AG09319 (cell line): ENCODE measurements at places on chromosomes 3 and 15.

DNA sequence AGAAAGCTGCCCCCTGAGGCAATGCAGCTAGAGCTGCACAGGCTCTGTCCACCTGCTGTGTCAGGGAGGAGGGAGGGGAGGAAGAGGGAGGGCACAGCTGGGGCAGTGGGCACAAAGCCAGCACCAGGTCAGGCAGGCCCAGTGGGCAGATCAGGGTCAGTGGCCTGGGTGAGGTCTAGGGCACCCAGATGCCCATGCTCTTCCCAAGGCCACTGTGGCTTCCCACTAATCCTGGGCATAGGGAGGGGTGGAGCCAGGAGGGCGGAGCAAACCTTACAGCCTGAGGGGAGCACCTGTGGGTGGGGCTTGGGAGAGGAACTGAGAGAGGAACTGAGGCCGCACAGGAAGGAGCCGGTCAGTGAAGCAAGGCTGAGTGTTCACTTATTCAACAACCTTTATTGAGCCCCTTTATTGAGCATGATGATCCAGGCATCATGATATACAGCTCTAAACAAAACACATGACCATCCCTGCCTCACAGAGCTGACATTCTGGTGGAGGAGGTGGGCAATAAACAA lies 55.0 kb downstream of the RHCG start:
- no peak for DNase-seq

- no peak for DNase-seq
Observed at GRCh38 chr15:62732078-62732477, 310.5 kb upstream of the TPM1 start.

DNA sequence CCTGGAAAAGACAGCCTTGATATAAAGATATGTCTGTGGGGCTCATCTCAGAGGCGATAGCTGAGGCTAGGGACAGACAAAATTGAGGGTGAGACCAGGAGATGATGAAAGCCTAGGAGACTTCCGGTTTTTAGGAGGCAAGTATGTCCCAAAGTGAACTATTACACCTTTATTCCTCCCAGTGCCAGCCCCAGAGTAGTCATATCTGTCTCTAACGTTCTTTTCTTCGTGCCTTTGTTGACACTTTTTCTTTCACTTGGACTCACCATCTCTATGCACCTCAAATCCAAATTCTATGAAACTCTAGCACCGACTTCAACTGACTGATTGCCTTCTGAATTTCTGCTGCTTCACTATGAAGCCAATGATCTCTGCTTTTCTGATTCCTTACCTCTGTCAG lies 93.8 kb upstream of the RASGRP1 start:
- DNase-seq: no peak

- no peak for DNase-seq
Observed at GRCh38 chr3:187919544-187919943, 174.3 kb upstream of the BCL6 start.

- peak; percentile 5 for DNase-seq
Observed at GRCh38 chr3:53845103-53845880, 927 bp downstream of the CHDH start.

DNA sequence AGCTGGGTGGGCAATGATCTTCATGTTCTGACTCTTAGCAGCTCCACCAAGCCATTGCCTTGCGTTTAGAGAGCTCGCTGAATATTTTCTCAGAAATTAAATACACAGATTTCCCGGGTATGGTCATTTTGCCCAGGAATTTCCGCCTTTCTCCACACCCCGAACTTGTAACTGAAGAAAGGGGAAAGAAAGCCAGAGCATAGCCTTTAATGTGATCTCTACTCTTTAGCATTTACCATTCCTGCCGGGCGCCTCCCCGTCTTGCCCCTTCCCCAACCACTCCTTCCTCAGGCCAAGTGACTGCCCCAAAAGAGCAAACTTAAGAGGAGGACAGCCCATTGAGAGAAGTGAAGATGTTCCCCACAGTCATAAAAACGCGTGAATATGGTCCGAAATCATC lies 53.1 kb downstream of the LMCD1 start:
- no peak for DNase-seq

DNA sequence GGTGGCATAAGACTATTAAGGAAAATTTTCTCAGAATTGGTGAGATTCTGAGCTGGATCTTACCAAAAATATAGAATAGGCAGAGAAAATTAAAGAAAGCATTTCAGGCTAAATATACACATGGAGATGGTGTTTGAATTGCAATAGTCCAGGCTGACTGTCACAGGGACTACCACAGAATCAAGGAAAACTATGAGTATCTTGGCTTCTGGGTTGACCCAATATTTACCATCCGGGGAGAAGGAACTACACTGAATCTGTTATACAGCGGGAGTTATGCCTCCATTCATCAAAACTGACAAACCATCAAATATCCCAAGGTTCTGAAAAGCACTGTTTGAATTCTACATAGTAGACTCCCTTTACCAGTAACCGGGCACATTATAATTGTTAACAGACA lies 102.2 kb downstream of the TUSC7 start:
- DNase-seq: no peak

GRCh38 chr3:42935472-42935871 lies 29.5 kb downstream of the ZNF662 start:
- DNase-seq: no peak

DNA sequence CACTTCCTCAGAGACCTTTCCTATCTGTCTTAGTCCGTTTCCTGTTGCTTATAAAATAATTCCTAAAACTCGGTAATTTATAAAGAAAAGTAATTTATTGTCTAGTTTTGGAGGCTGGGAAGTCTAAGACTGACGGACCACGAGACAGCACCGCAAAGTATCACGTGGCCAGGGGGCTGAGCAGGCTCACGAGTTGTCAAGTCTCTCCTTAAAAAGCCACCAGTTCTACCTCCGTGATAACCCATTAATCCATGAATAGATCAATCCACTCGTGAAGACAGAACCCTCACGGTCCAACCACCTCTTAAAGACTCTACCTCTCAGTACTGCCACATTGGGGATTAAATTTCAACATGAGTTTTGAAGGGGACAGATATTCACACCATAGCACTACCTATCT lies 821 bp downstream of the LINS1 start:
- DNase-seq: no peak

DNA sequence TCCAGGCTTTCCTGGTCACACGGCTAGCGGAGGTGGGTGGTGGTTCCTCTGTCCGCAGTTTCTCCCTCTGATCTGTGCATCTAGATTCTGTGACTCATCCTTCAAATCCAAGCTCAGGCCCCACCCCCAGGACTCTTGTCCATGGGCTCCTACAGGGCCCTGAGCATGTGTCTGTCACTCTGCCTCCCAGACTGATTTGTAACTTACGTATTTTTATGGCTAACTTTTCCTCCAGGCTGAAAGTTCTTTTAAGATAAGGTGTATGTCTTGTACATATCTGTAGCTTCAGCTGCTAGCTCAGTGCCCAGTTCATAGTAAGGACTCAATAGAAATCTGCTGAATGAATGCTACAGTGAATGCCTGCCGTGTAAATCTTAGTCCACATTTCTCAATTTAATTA lies 8.0 kb downstream of the ESYT3 start:
- DNase-seq: no peak

- no peak for DNase-seq
Observed at GRCh38 chr3:78905700-78906099, 862.1 kb downstream of the ROBO1 start.

DNA sequence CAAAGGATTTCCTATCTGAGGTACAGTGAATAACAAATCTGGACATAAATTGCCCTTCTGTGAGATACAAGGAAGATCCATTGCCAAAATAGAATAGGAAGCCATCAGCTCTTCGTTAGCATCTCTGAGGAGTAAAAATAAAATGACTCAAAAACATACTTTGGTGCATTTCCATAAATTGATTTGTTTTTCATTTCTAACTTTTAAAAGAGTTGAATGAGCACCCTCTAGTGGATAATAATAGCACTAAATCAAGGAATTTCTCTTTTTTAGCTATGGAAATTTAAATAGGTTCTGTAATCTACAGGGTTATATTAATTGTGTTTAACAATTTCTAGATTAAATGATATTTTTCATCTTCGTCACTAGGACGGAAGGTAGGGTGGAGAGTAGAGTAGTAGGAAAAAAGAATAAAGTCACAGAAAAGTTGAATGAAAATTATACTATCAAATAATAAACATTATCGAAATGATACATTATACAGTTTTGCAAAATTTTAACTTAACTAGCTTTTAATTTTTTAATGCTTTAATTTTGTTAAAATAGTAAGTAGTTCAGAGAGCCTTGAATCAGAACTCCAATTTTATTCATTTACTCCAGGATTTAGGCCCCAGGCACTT lies 6.4 kb downstream of the NSUN3 start:
- no peak for DNase-seq

DNA sequence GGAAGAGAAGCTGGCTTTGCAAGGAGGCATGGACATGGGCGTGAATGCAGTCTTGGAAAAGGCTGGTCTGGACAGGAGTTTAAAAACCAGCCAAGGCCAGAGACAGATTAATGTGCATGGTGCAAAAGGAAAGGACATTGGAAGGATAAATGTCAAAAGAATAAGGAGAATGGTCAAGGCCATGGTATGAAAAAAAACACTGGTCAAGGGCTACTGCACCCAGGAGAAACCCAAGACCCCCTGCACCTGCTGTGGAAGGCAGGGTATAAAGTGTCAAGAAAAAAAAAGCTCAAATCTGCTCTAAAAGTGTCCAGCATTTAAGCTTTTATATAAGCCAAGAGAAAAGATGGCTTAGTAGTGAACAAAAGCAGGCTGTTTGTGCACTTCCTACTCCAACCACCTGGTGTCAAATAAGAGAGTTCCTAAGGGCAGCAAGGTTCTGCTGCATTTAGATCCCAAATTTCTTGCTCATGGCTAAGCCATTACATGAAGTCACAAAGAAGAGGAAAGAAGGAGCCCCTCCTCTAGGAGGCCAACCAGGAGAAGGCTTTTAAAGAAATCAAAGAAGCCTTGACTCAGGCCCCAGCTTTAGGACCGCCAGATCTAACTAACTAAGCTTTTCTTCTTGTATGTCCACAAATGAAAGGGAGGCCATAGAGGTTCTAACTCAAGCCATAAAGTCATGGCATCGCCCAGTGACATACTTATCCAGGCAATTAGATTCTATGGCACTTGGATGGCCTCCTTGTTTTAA lies 16.9 kb downstream of the CCR4 start:
- DNase-seq: no peak

GRCh38 chr3:111151438-111151837 lies 79.8 kb downstream of the NECTIN3 start:
- no peak for DNase-seq

GRCh38 chr15:41568350-41569017 lies 9.5 kb downstream of the TYRO3 start:
- DNase-seq: no peak
